Activated T-helper 17 cell treated with anti-CD3 and anti-CD28 coated beads, Interleukin-2, amount 50 U/mL, for 72 hours (primary cell): ENCODE measurements at places on chromosomes 1 and 21. TPM values are rescaled to one million over a fixed set of nuclear protein-coding genes. Genes with fewer than 3 reads are reported as not detected.

CD53 gene
- total RNA-seq = 427 TPM

DMBX1 gene
- total RNA-seq = 0.58 TPM

CACHD1 gene
- total RNA-seq = 0.06 TPM

GJC2 gene
- total RNA-seq = 0.43 TPM

EDARADD gene
- 4.0 TPM for total RNA-seq

GRCh38 chr1:63836830-63837229 lies 63.0 kb downstream of the ROR1 start:
- no peak for ATAC-seq

- no peak for ATAC-seq
These were observed 263.4 kb downstream of the TTLL7 start for GRCh38 chr1:83735526-83735925.

- ATAC-seq = peak; percentile 31
These were observed 9.0 kb upstream of the ARID1A start for GRCh38 chr1:26686795-26687194.

DNA sequence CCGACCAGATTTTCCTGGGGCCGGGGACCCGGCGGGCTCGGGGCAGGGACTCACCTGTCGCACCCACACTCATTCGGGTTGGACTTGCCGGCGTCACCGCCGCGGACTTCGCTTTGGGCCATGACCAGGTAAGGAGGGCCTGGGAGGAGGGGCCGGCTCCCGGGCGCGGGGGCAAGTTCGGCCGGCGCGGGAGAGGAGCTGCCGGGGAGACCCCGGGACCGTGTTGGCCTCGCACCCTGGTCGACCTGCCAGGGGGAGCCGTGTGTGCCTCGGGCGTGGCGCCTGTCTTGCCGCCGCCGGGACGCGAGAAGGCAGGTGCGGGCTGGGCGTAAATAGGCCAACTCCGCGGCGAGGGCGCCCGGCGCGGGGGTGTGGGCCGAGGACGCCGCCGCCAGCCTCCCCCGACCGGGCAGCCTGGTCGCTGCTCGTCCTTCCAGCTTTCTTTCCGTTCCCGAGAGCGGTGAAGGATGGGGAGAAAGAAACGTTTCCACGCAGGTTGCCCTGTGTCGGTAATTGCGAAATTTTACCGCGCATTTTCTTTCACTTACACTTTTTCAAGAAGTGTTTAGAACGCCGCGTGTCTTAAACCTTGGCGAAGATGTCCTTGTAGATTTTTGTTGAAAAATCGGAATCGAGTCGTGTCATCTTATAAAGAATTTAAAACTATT lies 558 bp downstream of the USP1 start:
- ATAC-seq = peak; percentile 0

GRCh38 chr1:111197598-111198284 lies 2.7 kb downstream of the DENND2D start:
- peak; percentile 40 for ATAC-seq

DNA sequence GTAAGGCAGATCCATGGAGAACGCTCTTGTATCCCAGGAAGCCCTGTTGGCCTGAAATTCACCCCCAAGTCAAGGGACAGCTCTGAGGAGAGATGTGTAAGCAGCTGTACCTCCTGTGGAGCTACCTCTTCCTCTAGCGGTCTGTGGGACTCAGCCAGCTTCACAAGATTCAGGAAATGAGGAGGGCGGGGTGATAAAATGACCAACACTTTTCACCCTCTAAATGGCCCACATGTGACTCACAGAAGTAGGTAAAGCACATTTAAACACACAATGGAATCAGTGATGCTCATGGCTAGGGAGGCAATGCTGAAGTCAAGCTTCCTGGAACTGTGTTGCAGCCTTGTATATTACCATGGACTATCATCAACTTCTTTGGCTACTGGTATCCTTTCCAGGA lies at the start of gene SH2D1B:
Gene SH2D1B, minus strand, starts transcription at position 135 of the 400 bp plus-strand sequence. Its CDS starts 120 bp downstream, at position 15.
- ATAC-seq = no peak

DNA sequence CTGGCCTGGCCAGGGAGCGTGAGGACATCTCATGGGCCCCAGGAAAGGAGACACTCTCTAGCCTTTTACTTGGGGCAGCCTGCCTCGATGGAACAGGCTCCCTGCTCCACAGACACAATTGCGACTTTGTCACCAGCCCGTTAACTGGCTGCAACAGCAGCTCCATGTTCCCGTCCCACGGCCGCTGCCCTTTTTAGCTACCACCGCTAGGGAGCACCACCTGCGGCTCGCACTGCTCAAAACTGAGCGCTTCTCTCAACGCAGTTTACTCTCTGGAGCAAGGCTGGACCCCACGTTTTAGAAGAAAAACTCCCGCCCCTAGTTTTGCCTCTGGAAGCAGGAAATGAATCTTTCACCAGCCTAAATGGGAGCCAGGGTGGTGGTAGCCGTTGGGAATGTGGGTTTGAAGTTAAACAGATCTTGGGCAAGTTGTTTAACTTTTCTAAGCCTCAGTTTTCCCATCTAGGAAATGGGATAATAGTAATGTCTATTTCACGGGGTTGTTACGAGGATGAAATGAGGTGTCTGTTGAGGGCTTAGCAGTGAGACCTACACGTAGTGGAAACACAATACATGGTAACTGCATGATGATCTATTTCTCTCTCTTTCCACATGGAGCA lies 3.5 kb upstream of the LRRC38 start:
- ATAC-seq = no peak

- ATAC-seq = no peak
These were observed 37.8 kb downstream of the RABGAP1L start for GRCh38 chr1:174197088-174197487.

DNA sequence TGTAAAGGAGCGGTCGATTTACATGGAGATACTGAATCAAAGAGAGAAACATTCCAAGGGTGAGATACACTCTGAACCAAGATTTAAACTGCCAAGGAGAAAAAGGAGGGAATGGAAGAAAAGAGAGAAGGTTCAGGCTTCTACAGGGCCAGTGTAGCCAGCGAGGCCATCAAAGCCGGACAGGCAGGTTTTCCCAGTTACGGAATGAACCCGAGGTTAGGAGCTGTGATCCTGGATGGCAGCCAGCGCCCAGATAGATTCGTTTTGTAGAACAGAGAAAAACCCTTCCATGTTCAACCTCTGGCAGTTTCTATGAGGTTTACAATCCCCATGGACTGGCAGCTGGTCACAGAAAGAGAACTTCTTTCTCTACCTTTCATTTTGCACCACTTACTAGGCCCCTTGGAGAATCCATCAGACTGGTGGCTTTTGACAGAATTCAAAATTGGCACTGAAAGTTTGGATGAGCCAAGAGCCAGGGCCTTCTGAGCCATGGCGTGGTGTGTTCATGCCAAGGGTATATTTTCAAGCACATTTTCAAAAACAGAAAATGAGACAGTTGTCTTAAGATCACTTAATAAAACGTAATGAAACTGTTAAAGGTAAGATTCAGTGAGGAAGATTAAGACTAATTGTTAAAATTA lies 171.5 kb downstream of the RUNX1 start:
- ATAC-seq = no peak

DNA sequence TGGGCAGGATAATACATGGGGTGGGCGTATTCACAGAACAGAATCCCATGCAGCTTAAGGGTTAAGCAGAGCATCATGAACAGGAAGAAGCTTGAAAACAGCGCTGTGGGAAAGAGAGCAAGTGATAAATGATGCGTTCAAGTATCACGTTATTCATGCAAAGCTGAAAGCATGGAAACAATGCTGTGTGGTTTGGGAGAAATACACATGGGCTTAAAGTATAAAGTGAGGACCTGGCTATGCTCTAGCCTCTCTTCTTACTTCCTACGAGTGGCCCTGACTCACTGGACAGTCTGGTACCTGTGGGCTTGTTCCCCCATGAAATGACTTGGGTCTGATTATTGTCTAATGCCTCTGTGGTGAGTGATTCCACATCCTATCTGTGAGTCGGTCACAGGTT lies 25.7 kb downstream of the TMPRSS2 start:
- no peak for ATAC-seq

- no peak for ATAC-seq
These were observed 4.6 kb downstream of the CD244 start for GRCh38 chr1:160858097-160858496.

GRCh38 chr21:32426066-32426465 lies 13.6 kb downstream of the EVA1C start:
- ATAC-seq = no peak

DNA sequence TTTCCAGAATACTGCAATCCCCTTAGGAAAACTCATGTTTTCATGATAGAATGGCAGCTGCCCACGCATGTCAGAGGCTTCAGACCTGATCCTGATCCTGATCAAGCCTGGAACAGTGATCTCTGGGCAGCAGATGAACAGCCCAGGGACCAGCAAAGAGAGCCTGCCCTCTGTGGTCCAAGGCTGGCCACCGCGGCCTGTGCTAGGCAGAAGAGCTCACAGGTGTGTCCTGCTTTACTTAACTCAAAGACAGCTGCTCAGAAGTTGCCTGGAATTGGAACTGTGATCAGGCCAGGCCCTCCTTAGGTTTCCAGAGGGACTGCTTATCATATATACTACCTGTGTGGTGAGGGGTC lies 21.2 kb upstream of the BCAR3 start:
- ATAC-seq = no peak

- no peak for ATAC-seq
These were observed 1.9 kb upstream of the CCDC30 start for GRCh38 chr1:42461196-42461595.
